ENCODE measurements at places on chromosomes 2 and 18.

DNA sequence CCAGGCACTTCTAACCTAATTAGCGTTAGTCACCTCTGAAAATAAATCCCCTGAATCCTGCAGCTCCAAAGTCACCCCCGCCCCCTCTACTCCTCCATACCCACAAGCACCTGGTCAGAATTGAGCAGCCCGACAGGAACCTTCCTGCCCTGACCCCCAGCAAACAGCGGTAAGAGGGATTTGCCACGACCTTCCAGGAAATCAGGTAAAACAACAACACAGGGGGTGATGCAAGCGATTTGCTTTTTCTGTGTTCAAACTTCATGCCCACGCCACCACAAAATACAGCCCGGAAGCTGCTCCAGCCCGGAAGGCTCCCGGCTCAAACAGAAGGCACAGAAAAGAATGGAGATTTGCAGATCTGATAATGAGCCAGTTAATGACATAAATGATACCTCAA lies 367.1 kb downstream of the GPD2 start:
- DNase-seq = no peak

DNA sequence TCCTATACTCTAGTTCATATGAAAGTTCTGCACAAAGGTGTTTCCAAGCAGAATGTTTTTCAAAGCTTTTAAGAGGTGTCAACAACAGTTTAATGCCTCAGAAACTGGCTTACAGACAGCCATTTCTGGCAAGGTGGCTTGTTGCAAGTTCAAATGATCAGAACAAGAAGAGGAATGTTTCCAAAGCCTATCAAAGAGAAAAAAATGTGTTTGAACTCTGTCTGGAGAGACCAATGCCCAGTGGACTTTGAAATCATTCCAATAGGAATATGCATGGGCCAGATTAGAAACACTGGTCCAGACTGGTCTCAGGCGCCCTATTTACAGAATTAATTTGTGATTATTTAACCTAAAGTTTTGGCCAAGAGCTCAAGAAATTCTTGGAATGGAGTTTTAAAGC lies 106.2 kb downstream of the CPS1 start:
- DNase-seq = no peak

- DNase-seq = no peak
Measured at GRCh38 chr2:67649331-67650261, 252.5 kb downstream of the ETAA1 start.

DNA sequence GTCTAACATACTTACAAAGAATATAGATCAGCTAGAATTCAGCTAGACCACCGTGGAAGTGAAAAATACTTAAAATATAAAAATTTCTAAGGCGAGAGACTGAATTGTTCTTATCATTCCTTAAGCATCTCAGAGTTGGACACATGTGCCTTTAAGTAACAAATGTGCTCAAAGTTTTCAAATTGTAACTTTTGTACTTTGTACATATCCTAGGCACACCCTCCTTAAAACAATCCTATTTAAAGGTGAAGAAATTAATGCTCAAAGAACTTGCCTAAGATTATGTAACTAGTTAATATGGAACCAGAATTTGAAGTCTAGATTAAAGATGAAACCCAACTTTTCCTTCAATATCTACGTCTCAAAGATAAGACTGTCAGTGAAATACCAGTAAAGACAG lies 74.1 kb downstream of the EML4 start:
- DNase-seq = no peak

GRCh38 chr2:178246696-178247095 lies 52.4 kb downstream of the OSBPL6 start:
- no peak for DNase-seq

DNA sequence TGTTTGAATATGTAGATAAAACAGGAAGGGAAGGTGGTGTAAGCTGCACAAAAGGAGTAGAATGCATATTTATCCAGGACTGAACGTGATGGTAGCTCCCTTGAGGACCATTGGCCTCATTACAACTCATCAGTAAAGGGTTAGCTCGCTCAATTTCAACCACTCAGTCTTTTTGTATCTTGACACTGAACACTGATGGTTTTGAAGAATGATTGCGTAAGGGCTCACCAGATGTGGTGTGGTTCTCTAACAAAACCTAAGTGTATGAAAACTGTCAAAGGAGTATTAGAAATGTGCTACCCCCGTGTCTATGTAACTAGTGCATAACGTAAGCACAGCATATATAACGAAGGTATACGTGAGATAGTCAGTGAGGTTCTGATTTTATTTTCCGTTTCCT lies 272.4 kb upstream of the THSD7B start:
- no peak for DNase-seq

- DNase-seq = no peak
Measured at GRCh38 chr2:113850687-113851086, 39.2 kb upstream of the ACTR3 start.

- no peak for DNase-seq
Measured at GRCh38 chr2:201790291-201790690, 9.6 kb upstream of the ALS2 start.

DNA sequence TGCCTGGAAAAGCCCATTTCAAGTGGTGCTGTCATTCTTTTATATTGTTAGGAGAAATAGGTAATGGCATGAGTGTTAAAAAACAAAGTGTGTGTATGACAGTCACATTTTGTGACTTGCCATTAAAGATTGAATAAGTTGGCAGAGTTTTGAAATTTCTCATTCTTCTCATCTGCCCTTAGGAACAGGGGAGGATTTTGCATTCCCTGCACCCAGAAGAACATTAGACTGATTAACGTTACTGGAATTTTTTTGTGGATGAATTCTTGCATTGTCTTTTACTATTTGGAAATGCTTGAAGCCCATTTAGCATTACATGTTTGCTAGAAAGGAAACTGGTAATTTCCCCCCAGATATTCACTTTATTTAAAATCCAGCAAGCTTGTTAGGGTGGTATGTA lies 162.2 kb downstream of the BABAM2 start:
- no peak for DNase-seq

- DNase-seq = no peak
Measured at GRCh38 chr2:192469612-192470011, 274.9 kb upstream of the TMEFF2 start.

- no peak for DNase-seq
Measured at GRCh38 chr2:95320986-95321767, 24.0 kb downstream of the KCNIP3 start.

GRCh38 chr2:9959262-9959661 lies 7.8 kb downstream of the GRHL1 start:
- no peak for DNase-seq

GRCh38 chr18:66990909-66991308 lies 387.0 kb upstream of the CDH19 start:
- no peak for DNase-seq

Data from activated CD4-positive, alpha-beta T cell treated with anti-CD3 and anti-CD28 coated beads, Interleukin-2, amount 50 U/mL, for 24 hours (primary cell).